T-helper 17 cell (primary cell): ENCODE measurements at places on chromosomes 11 and 22.
A peak's percentile ranks its signal among the peaks of the same experiment; 100 is the strongest.

DNA sequence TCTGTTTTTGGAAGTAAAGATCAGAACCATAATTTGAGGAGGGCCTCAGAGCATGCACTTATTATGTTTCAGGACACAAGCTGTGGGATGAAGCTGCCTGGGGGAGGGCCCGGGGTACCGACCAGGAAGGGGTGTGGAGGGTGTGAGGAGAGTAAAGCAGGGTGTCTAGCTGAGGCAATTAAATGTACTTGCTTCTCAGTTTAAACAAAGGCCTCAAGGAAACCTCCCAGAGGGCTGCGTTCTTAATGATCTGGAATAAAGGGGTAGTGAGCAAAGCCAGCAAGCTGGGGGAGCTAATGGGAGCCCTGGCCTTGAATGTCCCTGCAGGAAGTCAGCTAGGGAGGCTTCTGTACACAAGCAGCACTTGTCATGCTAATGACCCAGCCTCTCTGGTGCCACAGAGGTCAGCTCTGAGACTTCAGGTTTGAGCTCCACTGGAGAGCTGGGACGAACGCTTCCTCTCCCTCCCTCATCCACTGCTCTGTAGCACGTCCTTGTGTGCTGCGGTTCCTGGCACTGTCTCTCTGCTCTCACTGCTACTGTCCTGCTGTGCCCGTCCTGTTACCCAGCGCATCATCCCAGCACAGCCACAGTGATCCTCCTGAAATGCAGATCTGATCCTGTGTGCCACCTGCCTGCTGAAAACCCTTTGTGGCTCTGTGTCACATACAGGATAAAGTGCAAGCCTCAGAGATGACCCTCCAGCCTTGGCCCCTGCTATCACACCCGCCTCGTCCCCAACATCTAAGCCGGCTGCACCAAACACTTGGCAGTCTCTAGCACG lies 159.7 kb downstream of the DBX1 start:
- peak overlapping the region; percentile 11 for H3K27ac ChIP-seq
- no peaks in the 10 kb centered on the region for H3K4me1 ChIP-seq
- no peak for DNase-seq
- peaks cover 5% of the 10 kb centered on the region for H3K36me3 ChIP-seq

DNA sequence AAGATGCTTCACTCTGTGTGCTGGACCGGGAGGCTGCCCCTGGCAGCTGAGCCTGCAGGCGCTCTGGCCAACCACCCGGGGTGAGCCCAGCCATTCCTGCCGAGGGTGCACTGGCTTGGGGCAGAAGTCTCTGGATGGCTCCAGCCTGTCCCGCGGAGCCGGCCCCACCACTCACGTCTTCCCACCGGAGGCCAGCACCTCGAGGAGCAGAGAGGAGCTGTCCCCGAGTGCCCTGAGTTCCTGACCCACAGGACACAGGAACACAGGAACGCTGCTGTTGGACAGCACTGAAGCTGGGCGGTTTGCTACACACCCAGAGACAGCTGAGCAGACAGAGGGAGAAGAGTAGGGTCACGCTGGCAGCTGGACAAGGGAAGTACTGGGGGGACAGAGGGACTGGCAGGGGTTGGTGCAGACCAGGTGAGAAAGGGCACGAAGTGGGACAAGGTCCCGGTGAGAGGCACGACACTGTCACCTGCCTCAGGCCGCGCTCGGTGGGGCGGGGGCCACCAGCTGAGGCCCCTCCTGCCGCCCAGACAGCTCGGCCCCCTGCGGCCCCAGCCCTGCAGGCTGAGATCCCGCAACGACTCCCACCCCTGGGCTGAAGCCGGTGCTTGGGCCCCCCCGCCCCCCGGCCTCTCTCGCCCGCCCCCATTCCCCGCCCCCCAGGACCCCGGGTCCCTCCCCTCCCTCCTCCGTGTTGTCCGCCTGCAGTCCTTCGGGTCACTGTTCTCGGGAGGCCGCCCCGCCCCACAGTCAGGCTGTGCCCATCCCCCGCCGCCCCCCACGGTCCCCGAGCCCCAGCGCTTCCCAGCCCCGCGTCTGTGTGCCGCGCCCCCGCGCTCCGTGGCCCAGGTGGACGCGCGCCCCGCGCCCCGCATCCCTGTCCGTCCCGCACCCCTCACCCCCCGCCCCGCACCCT lies 624 bp upstream of the B4GALNT4 start:
- peaks cover 29% of the 10 kb centered on the region for H3K27me3 ChIP-seq
- H3K27ac ChIP-seq: no peak overlapping the region
- no peak for DNase-seq
- peak overlapping the region; percentile 90 for H3K4me3 ChIP-seq
- H3K4me1 ChIP-seq: peaks cover 20% of the 10 kb centered on the region
- H3K36me3 ChIP-seq: peaks cover 3% of the 10 kb centered on the region

- no peaks in the 10 kb centered on the region for H3K36me3 ChIP-seq
- no peak overlapping the region for H3K4me3 ChIP-seq
- H3K27me3 ChIP-seq: peaks cover 12% of the 10 kb centered on the region
Observed at GRCh38 chr11:126595560-126595959, 240.1 kb downstream of the ST3GAL4 start.

- DNase-seq: no peak
- H3K27me3 ChIP-seq: peaks cover 12% of the 10 kb centered on the region
- no peaks in the 10 kb centered on the region for H3K36me3 ChIP-seq
- H3K27ac ChIP-seq: peak overlapping the region; percentile 78
- H3K4me3 ChIP-seq: no peak overlapping the region
Observed at GRCh38 chr11:75773595-75774353, 5.2 kb downstream of the DGAT2 start.

- H3K27me3 ChIP-seq: no peaks in the 10 kb centered on the region
- no peak overlapping the region for H3K27ac ChIP-seq
- peaks cover 28% of the 10 kb centered on the region for H3K4me1 ChIP-seq
- H3K4me3 ChIP-seq: no peak overlapping the region
Observed at GRCh38 chr22:26708256-26709009, 51.0 kb downstream of the MIAT start.

DNA sequence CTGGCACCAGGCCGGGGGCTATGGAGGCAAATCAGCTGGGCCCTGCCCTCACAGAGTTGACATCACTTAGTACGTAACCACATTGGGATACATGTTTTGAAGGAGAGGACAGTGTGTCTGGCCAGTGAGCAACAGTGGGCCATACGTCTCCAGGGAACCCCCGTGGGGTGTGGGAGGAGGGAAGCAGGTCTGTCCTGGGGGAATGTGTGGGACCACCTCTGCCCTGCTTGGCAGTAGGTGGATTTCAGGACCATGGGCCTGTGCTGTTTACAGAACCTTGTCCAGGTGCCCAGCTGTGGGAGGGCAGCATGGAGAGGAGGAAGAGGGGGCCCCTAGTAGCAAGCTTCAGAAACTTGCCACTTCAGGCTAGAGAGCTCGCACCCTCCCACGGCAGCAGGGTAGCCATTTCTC lies 21.0 kb downstream of the P2RY2 start:
- H3K27me3 ChIP-seq: peaks cover 6% of the 10 kb centered on the region
- no peak overlapping the region for H3K4me3 ChIP-seq
- H3K27ac ChIP-seq: no peak overlapping the region
- DNase-seq: no peak
- H3K4me1 ChIP-seq: peaks cover 3% of the 10 kb centered on the region

DNA sequence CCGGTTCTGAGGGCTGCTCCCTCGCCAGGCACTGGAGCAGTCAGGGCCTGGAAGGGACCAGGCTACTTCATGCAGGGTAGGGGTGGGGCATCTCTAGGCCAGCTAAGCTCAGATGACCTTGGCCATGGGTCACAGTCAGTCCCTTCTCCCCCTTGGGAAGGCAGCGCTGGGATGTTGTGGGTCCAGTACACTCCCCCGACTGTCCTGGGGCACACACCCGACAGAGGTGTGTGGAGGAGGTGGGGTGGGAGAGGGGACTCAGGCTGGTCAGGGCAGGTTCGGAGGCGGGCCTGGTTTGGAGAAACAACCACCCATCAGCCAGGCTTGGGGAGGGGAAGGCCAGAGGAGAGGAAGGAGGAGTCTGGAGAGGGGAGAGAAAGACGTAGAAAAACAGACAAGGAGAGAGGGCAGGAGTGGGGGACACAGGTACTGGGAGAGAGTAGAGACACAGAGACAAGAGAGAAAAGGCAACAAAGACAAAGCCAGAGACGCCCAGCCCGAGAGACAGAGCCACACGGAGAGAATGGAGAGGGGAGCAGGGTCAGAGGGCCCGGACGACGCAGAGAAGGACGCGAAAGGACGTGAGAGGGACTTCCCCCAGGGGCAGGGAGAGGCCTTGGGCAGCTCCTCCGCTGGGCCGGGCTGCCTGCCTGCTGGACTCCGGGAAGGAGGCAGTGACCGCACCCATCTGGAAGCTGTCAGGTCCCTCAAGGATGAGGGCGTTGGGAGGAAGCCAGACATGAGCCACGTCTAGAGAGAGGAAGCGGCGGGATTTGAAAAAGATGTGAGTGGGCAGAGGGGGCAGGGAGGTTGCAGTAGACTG lies 30.6 kb upstream of the TSKU start:
- H3K36me3 ChIP-seq: peaks cover 4% of the 10 kb centered on the region
- no peak overlapping the region for H3K4me3 ChIP-seq
- no peak for DNase-seq
- H3K27ac ChIP-seq: no peak overlapping the region

- H3K4me3 ChIP-seq: no peak overlapping the region
- no peak overlapping the region for H3K27ac ChIP-seq
- no peak for DNase-seq
Observed at GRCh38 chr11:94840209-94840608, 72.1 kb downstream of the AMOTL1 start.

DNA sequence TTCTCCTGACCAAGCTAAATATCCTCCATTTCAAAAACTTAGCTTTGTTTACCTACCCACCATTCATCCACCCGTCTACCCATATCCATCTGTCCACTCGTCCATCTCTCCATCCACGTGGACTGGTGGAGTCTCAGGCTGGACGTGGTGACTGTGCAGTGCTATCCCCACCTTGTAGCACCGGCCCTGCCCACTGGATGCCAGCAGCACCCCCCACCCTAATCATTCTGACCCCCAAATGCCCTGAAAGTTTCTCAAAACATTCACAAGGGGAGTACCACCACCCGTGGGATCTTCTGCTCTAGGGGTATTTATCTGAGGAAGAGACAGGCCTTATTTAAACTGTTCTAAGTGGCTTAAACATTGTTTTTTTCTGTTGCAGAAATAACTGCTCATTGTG lies 206.4 kb downstream of the TBC1D22A start:
- H3K27ac ChIP-seq: peak overlapping the region; percentile 16
- H3K36me3 ChIP-seq: peaks cover 10% of the 10 kb centered on the region
- peaks cover 49% of the 10 kb centered on the region for H3K4me1 ChIP-seq
- H3K4me3 ChIP-seq: no peak overlapping the region
- no peaks in the 10 kb centered on the region for H3K27me3 ChIP-seq

DNA sequence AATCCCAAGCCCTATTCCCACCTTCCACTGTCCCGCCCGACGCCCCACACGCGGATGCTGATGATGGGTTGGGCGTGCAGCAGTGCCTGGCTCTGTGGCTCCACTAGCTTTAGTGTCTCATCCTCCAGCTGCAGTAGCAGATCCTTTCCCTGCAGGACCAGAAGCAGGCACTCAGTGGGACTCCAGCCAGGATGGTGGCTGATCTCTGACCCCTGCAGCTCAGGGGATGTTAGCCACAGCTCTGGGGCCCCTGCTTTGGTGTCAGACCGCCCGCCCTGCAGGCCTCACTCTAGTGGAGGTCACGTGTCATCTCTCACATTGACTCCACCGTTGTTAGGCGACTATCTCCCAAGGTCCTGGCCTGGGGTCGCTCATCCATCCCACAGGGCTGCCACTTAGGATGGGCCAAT lies 11.8 kb downstream of the SMPD1 start:
- H3K4me3 ChIP-seq: peak overlapping the region; percentile 94
- peak overlapping the region; percentile 96 for H3K27ac ChIP-seq
- no peaks in the 10 kb centered on the region for H3K27me3 ChIP-seq
- peaks cover 60% of the 10 kb centered on the region for H3K4me1 ChIP-seq
- no peak for DNase-seq

DNA sequence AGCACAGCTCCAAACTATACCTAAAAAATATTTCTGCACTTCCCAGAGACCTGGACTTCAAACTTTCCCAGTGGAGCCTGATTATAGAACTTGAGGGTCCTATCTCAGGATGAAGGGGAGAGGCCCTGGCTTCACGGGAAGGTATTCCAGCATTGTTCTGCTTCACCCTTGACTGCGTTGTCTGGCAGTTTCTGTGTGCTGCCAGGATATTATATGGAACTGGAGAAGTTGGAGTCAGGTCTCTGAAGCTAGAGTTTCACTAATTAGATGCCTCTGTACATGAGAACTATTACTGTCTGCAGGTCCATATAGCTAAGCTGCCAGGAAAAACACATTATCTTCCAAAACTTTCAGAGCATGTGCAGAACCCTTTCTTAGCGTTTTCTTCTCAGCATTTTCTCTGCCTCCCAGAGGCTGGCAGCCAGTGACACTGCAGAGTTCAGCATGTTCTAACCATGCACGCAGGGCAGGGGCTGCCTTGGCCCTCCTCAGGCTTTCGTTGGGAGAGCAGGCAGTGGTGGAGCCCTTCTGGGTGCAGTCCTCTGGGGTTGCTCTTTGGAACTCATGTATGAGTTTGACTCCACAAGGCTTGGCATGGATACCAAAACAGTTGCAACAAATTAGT lies 99.3 kb downstream of the CWC15 start:
- H3K27me3 ChIP-seq: peaks cover 74% of the 10 kb centered on the region
- H3K27ac ChIP-seq: no peak overlapping the region
- no peaks in the 10 kb centered on the region for H3K36me3 ChIP-seq

DNA sequence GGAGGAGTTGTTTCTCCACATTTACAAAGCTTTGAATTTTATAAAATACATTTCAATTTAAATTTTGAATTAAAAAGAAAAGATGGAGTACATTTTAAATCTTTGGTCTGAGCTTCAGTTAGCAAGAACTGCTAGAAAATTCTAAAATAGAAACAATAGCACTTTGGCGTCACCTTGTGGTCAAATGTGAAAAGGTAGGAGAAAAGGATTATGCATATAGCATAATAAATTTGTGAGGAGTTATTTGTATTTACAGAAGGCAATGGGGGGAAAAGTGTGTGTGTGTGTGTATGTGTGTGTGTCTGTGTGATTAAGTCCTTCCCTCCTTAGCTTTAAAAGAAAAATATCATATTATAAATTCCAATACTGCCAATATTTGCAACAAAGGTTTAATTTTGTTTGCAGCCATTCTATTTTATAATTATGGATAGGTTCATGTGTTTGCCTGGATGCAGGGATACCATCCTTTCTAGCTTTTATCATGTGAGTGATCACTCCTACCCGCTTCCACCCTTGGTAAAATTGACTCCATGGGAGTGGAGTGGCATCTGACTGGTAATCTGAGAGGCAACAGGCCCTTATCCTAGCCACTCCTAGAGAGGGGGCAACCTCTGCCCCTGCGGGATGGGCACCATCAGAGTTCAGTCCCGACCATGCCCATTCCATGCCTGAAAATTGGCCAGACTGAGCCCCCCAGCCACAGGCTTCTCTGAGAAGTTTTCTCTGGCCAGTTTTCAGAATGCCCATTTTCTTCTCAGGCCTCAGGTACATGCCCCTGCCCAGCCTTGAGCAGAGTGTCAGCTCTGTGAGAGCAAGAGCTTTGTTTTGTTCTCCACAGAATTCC lies 13.6 kb upstream of the LGR4 start:
- peaks cover 5% of the 10 kb centered on the region for H3K4me1 ChIP-seq
- H3K27me3 ChIP-seq: no peaks in the 10 kb centered on the region
- H3K27ac ChIP-seq: no peak overlapping the region
- DNase-seq: peak; percentile 22
- no peak overlapping the region for H3K4me3 ChIP-seq
